ENCODE measurements at places on chromosomes 12 and 14. TPM values are rescaled to one million over a fixed set of nuclear protein-coding genes. Genes with fewer than 3 reads are reported as not detected.
A peak's percentile ranks its signal among the peaks of the same experiment; 100 is the strongest.

Gene MARS1
- 319 TPM for total RNA-seq

DNA sequence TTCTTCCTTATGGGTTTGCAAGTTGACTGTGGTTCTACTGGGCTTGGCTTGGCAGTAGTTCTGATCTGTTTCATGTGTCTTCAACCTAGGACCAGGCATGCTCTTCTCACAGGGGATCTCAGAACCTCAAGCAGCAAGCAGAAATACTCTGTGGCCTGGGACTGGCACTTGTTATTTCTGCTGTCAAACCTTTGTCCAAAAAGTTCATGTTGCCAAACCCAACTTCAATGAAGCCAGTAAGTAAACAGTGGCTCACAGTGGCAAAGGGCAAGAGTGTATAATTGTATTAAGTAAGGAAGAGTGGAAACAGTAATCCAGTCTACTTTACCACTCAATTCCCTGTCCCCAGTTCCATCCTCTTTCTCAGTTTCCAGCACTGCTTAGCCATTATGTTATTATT lies 15.7 kb upstream of the HMGA2 start:
- no peak for DNase-seq

DNA sequence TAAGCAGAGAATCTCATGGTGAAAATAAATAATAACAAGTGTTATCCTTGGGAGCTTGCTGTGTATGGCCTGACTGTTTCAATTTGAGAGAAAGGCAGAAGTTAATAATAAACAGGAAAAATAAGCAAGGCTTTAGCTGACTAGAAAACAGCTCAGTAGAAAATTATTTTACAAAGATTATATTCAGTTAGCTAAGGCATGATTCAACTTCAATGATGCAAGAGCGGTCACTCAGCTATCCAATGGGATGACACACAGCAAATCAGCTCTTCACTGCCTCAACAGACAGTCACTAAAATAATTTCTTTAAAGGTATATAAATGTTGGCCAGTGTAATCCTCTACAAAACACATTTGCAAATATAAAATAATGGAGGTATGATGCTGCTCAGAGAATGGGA lies 18.6 kb downstream of the GSTZ1 start:
- no peak for DNase-seq

- DNase-seq = no peak
These were observed 34.6 kb downstream of the PTPRR start for GRCh38 chr12:70885956-70886355.

- peak; percentile 45 for DNase-seq
These were observed 174.6 kb downstream of the ESRRB start for GRCh38 chr14:76550534-76550933.

DNA sequence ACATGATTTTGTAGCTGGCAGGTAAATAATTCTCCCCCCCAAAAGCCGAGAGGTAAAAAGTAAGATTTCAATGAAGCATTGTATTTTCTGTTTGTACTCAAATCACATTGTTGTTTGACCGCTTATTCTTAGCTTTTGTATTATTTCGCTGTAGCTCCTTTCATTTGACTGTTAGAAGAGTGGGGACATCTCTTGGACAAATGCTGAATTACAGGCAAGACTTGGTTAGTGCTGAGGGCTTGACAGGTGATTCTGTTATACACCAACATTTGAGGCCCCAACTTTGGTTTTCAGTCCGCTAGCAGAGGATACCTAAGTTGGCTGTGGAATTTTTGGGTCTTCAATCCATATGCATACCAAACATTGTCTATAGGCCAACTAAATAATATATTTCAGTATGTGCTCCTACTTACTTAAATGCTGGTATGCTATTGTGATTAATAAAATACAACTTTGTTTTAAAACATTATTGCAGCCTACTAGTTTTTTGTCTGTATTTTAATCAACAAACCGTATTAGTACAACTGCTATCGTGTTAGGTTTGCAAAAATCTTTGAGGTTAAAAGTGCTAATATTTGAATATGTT lies 102.2 kb downstream of the ERC1 start:
- peak; percentile 28 for DNase-seq

- DNase-seq = no peak
These were observed 36.7 kb upstream of the CD9 start for GRCh38 chr12:6163416-6164060.

Gene PWP1
- 117 TPM for total RNA-seq

GRCh38 chr12:103780093-103780440 lies 61.0 kb downstream of the NT5DC3 start:
- peak; percentile 61 for DNase-seq

Measured in A172 (cell line).